Keratinocyte (primary cell): ENCODE measurements at places on chromosomes 16 and 17. TPM values are rescaled to one million over a fixed set of nuclear protein-coding genes. Genes with fewer than 3 reads are reported as not detected.

The KRT36 gene
- polyA plus RNA-seq: not detected in 3 replicates

The RPL13 gene
- 1,741 to 3,736 TPM (median 2,095 TPM) in 3 replicates for polyA plus RNA-seq

The CD2BP2 gene
- polyA plus RNA-seq: 41.2 to 49.5 TPM (median 44.4 TPM) in 3 replicates

The MT1F gene
- polyA plus RNA-seq: 1.5 to 4.1 TPM (median 2.3 TPM) in 3 replicates

The CARD14 gene
- polyA plus RNA-seq: 0.23 to 1.6 TPM (median 0.49 TPM) in 3 replicates

The KIF18B gene
- polyA plus RNA-seq: 0.99 to 8.1 TPM (median 5.1 TPM) in 3 replicates

The TBC1D3K gene
- polyA plus RNA-seq: not detected in 3 replicates

The TK1 gene
- polyA plus RNA-seq: 7.1 to 50.2 TPM (median 21.8 TPM) in 3 replicates

The SLC16A13 gene
- polyA plus RNA-seq: 2.2 to 6.9 TPM (median 2.7 TPM) in 3 replicates

- H3K4me1 ChIP-seq: peaks cover 3% of the 10 kb centered on the region
- no peak overlapping the region for H3K27ac ChIP-seq
- DNase-seq: no peak
- no peaks in the 10 kb centered on the region for H3K36me3 ChIP-seq
- no peak overlapping the region for H3K4me3 ChIP-seq
Measured at GRCh38 chr17:35931794-35932425, 1.3 kb upstream of the RDM1 start.

- H3K27ac ChIP-seq: no peak overlapping the region
- H3K4me1 ChIP-seq: no peaks in the 10 kb centered on the region
- H3K4me3 ChIP-seq: no peak overlapping the region
- H3K27me3 ChIP-seq: no peaks in the 10 kb centered on the region
Measured at GRCh38 chr16:6926762-6927161, 405.9 kb upstream of the RBFOX1 start.

GRCh38 chr17:29079433-29079832 is 36.5 kb downstream of the PIPOX start:
- H3K27ac ChIP-seq: no peak overlapping the region
- H3K4me3 ChIP-seq: no peak overlapping the region
- H3K27me3 ChIP-seq: no peaks in the 10 kb centered on the region
- peaks cover 23% of the 10 kb centered on the region for H3K36me3 ChIP-seq
- DNase-seq: no peak

- H3K27ac ChIP-seq: peak overlapping the region; percentile 59
- H3K27me3 ChIP-seq: no peaks in the 10 kb centered on the region
- peak overlapping the region; percentile 75 for H3K4me3 ChIP-seq
Measured at GRCh38 chr17:8137645-8138373, 13.9 kb upstream of the HES7 start.

GRCh38 chr16:15523939-15524338 is 89.6 kb downstream of the BMERB1 start:
- H3K4me3 ChIP-seq: no peak overlapping the region
- no peak overlapping the region for H3K27ac ChIP-seq
- DNase-seq: no peak
- no peaks in the 10 kb centered on the region for H3K4me1 ChIP-seq
- H3K27me3 ChIP-seq: no peaks in the 10 kb centered on the region

- H3K27ac ChIP-seq: no peak overlapping the region
- H3K36me3 ChIP-seq: no peaks in the 10 kb centered on the region
- H3K4me3 ChIP-seq: no peak overlapping the region
- H3K4me1 ChIP-seq: no peaks in the 10 kb centered on the region
- no peaks in the 10 kb centered on the region for H3K27me3 ChIP-seq
Measured at GRCh38 chr17:54408731-54409130, 491.9 kb upstream of the TOM1L1 start.

DNA sequence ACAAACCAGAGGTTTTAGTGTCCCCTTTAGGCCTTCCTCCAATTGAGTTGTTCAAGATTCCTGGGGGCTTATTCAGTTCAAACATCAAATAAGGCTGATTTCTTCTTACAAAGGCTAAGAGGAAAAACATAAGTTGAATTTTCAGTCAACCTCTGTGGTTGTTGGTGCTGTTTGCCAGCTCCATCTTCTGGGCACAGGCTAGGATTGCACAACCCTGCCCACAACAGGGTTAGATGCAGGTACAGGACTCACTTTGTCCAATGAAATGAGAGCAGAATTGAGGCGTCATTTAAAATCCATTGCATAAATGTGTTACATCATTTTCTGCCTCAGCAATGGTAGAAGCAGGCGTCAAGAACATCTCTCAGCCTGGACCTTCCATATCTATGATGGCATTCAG is 173.3 kb downstream of the PMP22 start:
- H3K4me3 ChIP-seq: no peak overlapping the region
- no peak for DNase-seq
- no peaks in the 10 kb centered on the region for H3K27me3 ChIP-seq
- no peaks in the 10 kb centered on the region for H3K36me3 ChIP-seq
- H3K27ac ChIP-seq: no peak overlapping the region
- H3K4me1 ChIP-seq: no peaks in the 10 kb centered on the region

GRCh38 chr16:75087375-75087979 is 29.1 kb downstream of the LDHD start:
- peaks cover 15% of the 10 kb centered on the region for H3K4me1 ChIP-seq
- H3K4me3 ChIP-seq: no peak overlapping the region
- H3K36me3 ChIP-seq: no peaks in the 10 kb centered on the region
- no peak for DNase-seq

DNA sequence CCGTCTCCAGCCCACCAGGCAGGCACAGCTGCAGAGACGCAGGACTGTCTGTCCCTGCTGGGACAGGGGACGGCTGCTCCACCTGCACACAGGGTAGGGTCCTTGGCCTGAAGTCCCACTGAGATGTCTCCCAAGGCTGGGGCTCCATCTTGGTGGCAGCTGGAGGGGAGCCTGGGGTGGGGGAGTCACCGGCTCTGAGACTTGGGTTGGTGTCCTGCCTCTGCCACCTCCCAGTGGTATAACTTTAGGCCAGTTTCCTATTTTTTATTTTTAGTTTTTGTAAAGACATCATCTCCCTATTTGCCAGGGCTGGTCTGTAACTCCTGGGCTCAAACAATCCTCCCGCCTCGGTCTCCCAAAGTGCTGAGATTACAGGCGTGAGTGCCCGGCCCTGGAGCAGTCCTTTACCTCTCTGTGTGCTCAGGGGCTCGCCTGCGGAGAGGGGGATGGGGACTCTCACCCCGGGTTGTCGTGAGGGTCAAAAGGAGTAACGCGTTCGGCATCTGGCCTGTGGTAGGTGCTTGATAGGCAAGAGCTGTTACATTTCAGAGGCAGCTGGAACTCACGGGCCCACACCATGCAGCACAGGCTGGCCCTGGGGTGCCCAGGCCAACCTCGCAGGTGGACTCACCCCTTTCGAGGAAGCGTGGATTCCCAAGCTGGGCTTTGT is 46.6 kb upstream of the DOC2B start:
- H3K27me3 ChIP-seq: no peaks in the 10 kb centered on the region
- no peak overlapping the region for H3K27ac ChIP-seq
- H3K36me3 ChIP-seq: no peaks in the 10 kb centered on the region
- DNase-seq: no peak
- no peaks in the 10 kb centered on the region for H3K4me1 ChIP-seq

- DNase-seq: no peak
- no peak overlapping the region for H3K4me3 ChIP-seq
- no peak overlapping the region for H3K27ac ChIP-seq
- H3K36me3 ChIP-seq: peaks cover 35% of the 10 kb centered on the region
Measured at GRCh38 chr16:89224665-89225064, 7.2 kb downstream of the ZNF778 start.

DNA sequence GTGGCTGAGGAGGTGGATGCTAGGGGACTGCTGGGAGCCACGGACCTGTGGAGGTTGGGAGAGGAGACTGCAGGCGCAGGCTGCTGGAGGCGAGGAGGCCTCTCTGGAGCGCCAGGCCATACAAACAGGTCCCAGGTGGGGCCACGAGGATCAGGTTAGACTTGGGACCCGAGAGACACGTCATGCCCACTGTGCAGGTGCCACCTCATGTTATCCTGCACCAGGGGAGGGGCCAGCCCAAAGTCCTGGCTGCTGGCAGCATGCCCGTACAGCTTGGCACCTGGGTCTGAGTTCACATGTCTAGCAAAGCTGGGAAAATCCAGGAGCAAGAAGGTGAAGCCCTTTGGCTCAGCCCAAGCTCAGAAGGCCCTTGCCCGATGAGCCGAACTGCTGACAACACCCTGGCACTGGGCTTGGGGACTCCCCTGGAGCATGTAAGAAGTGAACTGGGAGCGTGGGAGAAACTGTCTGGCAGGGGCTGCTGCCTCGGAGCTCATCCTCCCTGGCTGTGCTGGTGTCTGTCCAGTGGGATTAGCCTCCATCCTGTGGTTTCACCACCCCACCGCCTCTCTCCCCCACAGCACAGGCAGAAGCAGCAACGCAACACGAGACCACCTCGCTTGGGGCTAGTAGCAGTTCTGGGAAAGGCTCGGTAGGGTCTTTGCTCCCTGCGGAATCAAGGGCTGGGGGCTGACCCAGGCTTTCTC is 5.3 kb downstream of the ARHGDIA start:
- H3K4me1 ChIP-seq: peaks cover 40% of the 10 kb centered on the region
- no peaks in the 10 kb centered on the region for H3K27me3 ChIP-seq
- peaks cover 21% of the 10 kb centered on the region for H3K36me3 ChIP-seq
- no peak for DNase-seq

- no peaks in the 10 kb centered on the region for H3K36me3 ChIP-seq
- H3K27me3 ChIP-seq: no peaks in the 10 kb centered on the region
Measured at GRCh38 chr17:68906638-68907037, 48.6 kb downstream of the ABCA8 start.

GRCh38 chr16:13397126-13397525 is 495.7 kb downstream of the SHISA9 start:
- H3K27me3 ChIP-seq: no peaks in the 10 kb centered on the region
- no peak overlapping the region for H3K27ac ChIP-seq

GRCh38 chr16:66925322-66925840 is at the start of gene RRAD:
Gene RRAD, minus strand, starts transcription at chr16:66925535. Its CDS starts 356 bp downstream, at chr16:66925179.
- H3K4me1 ChIP-seq: peaks cover 19% of the 10 kb centered on the region
- H3K27ac ChIP-seq: no peak within 1 kb of the TSS
- no peak within 1 kb of the TSS for H3K4me3 ChIP-seq
- no peaks in the 10 kb centered on the region for H3K36me3 ChIP-seq

DNA sequence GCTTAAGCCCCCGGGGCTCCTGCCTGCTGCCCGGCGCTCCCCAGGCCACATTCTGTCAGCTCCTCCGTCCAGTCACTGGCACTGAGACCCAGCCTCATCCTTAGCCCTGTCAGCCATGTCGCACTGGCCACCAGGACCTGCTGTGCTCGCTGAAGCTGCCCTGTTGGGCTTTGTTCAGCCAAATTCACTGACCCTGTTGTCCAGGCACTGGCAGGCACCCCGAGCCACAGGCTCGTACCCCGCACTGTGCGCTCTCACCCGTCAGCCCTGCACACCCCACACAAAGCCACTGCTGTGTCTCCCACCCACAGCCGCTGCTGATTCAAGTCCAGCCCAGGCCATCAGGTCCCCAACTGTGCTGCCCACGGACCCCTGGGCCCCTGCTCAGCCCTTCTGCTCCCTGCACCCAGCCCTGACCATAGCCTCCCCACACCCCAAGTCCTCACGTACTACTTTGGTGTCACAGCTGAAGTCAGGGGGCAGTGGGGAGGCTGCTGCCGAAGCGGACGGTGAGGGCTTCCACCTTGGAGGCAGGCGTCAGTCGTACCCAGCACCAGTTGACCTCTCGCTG is 131.5 kb upstream of the CHMP6 start:
- peak overlapping the region; percentile 99 for H3K27ac ChIP-seq
- H3K4me3 ChIP-seq: no peak overlapping the region
- H3K36me3 ChIP-seq: peaks cover 1% of the 10 kb centered on the region
- H3K27me3 ChIP-seq: no peaks in the 10 kb centered on the region
- peaks cover 54% of the 10 kb centered on the region for H3K4me1 ChIP-seq

GRCh38 chr16:30950516-30951065 is 1.7 kb downstream of the ORAI3 start:
- peak overlapping the region; percentile 43 for H3K4me3 ChIP-seq
- DNase-seq: no peak
- H3K27ac ChIP-seq: peak overlapping the region; percentile 38
- H3K4me1 ChIP-seq: peaks cover 19% of the 10 kb centered on the region
- H3K27me3 ChIP-seq: no peaks in the 10 kb centered on the region

DNA sequence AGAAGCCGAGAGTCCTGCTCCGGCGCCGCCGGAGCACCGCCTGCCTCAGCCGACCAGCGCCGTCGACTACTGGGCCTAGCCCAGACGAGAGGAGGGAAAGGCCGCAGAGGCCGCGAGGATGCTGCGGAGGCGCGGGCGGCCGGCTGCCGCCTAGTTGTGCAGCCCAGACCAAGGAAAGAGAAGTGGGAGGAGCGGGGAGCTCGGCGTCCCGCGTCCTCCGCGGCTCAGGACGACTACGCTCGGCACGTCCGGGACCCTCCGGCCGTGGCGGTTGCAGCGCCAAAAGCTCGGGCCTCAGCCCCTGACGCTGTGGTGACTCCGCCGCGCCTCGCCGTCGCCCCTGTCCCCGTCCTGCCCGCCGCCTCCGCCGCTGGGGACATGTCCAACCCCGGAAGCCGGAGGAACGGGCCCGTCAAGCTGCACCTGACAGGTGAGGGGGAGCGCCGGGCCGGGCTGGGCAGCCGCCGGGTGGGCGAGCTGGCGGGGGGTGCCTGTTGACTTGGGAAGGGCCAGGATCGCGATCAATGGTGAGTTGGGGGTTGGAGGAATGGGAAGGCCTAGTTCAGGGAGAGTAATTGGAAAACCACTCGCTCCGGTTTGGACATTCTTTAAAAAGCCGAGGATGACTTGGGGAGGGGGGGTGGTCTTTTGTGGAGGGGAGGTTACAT is 37.7 kb downstream of the RNF135 start:
- H3K4me3 ChIP-seq: peak overlapping the region; percentile 40
- no peaks in the 10 kb centered on the region for H3K27me3 ChIP-seq
